ENCODE measurements at places on chromosomes 6 and 20. TPM values are rescaled to one million over a fixed set of nuclear protein-coding genes. Genes with fewer than 3 reads are reported as not detected.

The CRISP2 gene
- 0.16 TPM for polyA plus RNA-seq

- no peak for DNase-seq
Observed at GRCh38 chr20:2799271-2799670, 1.2 kb downstream of the CPXM1 start.

DNA sequence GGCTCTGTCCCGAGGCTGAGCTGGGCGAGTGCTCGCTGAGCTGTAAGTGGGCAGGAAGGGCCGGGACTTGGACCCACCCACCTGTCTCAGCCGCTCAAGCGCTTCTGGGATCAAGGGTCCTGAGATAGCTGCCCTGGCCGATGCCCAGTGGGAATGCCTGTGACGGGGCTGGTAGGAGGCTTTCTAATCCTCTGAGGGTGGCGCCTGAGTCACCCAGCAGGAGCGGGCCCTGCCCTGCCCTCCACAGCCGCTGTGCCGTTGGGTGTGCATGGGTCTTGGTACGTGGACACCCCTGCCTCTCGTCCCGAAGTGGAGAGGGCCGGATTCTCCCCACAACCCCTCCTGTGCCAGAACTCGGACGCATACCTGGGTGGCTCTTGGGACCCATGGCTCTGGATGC lies 43.1 kb upstream of the GATA5 start:
- no peak for DNase-seq

GRCh38 chr6:139248911-139249310 lies 42.9 kb downstream of the TXLNB start:
- DNase-seq = no peak
